ENCODE measurements at places on chromosomes 12 and 14.

- peak; percentile 95 for DNase-seq
Measured at GRCh38 chr14:74922752-74923401, at the start of gene RPS6KL1. TSS of gene RPS6KL1 (minus strand) at chr14:74923260. CDS start at chr14:74921541, 1,719 bp downstream.

- DNase-seq, result no peak
Measured at GRCh38 chr12:88574278-88574677, 6.0 kb downstream of the KITLG start.

- no peak for DNase-seq
Measured at GRCh38 chr14:52053044-52053443, 15.8 kb downstream of the NID2 start.

DNA sequence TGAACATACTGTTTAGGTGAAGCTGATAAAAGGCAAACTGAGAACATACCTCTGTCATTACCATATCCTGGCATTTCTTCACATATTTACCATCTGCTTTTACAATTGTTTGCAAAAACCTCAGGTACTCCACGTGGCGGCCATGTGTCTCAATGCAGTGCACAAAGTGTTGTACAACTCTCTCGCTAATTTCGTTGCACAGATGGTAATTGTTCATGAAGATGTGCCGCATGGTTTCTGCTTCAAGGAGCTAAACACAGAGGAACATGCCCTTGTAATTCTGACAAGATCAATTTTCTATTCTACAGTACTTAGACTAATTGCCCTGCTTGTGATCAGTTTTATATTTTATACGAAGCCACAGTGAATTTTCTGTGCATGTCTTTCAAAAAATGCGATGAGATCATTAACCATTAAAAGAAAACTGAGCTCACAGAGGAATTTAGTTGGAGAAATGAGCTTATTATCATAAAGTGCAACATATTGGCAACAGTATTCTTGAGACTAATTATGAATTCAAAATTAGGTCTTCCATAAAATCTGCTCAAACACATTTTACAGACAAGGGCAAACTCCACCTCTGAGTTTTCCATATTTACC is 233.8 kb downstream of the ITPR2 start:
- DNase-seq, result no peak

DNA sequence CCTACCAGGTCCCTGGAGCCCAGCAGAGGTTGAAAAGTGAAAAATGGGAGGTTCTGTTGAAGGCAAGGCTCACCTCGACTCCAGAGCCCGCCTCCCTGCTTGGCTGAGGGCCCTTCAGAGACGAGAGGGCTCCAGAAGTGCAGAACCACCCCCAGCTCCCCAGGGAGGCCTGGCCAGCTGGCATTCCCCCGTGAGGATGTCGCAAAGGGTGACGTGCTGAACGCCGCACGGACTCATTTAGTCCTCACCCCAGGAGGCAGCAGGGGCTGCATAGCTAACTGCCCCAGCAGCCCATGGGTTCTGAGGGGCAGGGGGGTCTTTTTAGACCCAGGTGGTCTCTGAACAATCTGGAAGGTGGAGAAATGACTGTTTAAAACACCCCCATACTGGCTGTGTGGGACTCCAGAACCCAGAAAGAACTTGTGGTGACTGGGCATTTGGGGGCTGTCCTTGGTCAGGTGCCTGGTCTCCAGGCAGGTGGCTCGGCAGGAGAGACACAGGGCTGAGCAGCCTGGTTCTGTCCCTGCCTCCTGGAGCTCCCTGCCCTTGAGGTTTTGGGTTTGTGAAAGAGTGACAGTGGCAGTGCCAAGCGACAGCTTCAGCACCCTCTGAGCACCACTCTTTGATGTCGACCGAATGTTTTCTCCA is 32.0 kb downstream of the ANAPC7 start:
- peak; percentile 95 for DNase-seq

- no peak for DNase-seq
Measured at GRCh38 chr14:104657563-104658324, 31.7 kb upstream of the INF2 start.

DNA sequence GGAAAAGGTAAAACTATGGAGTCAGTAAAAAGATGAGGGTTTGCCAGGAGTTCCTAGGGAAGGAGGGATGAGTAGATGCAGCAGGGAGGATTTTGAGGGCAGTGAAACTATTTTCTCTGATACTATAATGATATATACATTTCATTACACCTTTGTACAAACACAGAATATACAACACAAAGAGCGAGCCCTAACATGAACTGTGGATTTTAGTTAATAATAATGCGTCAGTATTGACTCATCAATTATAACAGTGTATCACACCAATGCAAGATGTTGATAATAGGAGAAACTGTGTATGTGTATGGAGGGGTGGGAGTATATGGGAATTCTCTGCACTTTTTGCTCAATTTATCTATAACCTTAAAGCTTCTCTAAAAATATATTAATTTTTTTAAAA is 404.3 kb upstream of the NOVA1 start:
- no peak for DNase-seq

GRCh38 chr12:13211191-13211858 is 14.8 kb downstream of the EMP1 start:
- DNase-seq, result no peak

- DNase-seq, result no peak
Measured at GRCh38 chr14:56176530-56176929, 58.3 kb downstream of the PELI2 start.

GRCh38 chr12:123960856-123961255 is 11.8 kb downstream of the CCDC92 start:
- no peak for DNase-seq

DNA sequence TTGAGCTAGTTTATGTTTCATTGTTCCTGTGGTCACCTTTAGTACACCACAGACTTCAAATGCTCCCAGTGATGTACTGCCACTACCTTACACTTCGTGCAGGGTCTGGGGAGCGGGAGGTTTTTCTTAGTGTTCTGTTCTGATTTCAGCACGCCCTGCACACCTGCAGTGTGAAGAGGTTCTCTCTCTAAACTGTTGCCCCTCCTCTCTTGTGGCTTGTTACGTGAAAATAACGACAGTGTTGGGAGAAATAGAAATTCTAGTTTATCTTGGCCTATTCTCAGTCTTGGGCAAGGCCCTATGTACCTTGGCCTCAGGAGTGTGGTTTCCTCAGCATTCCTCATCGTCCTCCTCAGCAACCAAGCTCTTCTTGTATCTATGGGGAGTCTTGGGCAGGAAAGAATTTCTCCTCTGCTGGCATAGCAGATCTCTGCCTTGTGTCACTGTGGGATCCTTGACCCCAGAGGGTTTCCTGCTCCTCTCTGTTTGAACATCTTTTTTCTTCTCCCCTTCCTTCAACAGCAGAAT is 48.6 kb downstream of the EIF2S3B start:
- no peak for DNase-seq

GRCh38 chr12:116384175-116384574 is 106.7 kb upstream of the MED13L start:
- no peak for DNase-seq

GRCh38 chr14:55241673-55242072 is 29.5 kb upstream of the FBXO34 start:
- DNase-seq, result no peak

DNA sequence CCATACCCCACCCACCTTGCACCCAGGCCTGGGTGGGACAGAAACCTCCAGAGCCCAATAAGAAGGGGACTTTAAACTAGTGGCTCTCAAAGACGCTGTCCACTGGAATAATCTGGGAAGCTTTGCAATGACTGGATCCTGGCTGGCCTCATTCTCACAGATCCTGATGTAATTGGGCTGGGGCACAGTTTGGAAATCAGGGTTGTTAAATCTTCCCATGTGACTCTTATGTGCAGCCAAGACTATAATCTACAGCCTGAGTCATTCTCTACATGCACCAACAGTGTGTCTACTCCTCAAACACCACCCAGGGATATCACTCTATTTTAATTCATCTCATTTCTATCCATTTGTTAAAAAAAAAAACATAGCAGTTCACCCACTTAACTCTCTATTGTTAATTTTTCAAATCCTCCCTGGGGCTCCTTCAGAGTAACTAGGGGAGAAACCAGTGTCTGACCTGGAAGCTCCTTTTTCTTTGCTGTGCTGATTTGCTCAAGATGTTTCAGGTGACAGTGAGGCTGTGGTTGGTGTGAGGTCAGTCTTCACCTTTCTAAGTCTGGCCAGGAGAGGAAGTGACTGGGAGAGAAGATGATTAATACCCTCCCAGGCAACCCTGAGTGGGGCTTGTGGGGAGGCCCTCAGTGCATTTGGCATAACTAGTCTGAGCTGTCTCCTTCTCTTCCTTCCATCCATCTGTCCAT is 211.6 kb upstream of the SFSWAP start:
- DNase-seq, result no peak

DNA sequence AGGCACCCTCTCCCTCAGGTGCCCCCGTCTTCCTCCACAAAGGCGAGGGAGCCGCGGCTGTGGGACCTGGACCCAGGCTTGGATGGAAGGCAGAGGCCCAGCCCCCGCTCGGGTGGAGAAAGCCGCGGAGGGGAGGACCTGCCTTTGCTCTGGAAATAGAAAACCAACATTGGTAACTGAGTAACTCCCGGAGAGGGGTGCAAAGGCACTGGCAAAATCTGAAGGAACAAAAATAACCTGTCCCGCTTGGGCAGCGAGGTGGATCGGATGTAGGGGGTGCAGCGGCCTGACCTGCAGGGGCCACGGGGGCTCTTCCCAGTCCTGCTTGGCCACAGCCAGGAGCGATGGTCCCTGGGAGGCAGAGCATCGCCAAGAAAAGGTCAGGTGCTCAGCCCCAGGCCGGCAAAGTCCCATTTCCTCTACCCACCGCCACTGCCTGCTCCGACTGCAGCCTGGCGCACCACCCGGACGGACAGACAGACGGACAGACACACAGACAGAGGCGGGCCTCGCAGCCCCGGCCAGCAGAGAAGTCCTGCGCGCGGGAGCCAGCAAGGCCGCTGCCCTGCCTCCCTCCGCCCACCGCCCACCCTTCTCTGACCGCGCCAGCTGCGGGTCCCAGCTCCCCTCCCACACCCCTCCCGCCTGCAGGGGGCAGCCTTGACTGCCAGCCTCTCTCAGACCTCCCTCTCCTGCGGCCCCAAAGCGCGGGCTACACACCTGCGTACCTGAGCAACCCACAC is 21.4 kb upstream of the TMEM106C start:
- no peak for DNase-seq

- peak; percentile 52 for DNase-seq
Measured at GRCh38 chr12:88553941-88554658, 26.2 kb downstream of the KITLG start.

- no peak for DNase-seq
Measured at GRCh38 chr12:67651132-67651695, 2.7 kb downstream of the DYRK2 start.

DNA sequence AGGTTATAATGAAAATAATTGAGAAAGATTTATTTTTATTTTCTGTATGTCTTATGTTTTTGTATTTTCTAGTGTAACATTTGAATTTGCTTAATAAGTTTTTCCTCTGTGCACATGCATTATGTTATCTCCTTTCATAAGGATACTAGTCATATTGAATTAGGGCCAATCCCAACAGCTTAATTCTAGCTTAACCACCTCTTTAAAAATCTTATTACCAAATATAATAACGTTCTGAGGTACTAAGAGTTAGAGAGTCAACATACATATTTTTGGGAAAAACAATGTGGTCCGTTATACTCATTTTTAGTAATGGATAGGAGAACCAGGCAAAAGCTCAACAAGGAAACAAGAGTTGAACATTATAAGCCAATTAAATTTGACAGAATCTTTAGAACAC is 845.6 kb upstream of the SEL1L start:
- DNase-seq, result no peak

- DNase-seq, result no peak
Measured at GRCh38 chr12:6959805-6960592, 8.8 kb downstream of the PTPN6 start.

DNA sequence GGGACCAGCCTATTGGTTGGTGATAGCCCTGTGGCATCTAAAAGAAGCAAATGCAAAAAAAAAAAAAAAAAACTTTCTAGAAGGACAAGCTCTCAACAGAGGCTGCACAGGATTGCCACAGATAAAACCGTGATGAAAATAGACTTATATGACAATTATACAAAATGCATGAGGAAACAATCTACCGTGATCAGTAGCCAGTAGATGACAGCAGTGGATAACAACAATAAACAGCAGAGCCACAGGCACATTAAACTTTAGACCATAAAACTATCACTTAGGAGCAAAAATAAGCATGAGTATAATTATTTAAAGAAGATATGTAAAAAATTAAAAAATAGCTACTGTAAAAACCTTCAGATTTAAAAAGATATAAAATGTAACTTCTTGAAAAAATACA is 183.5 kb upstream of the ABCD2 start:
- DNase-seq, result no peak

- DNase-seq, result no peak
Measured at GRCh38 chr12:19144985-19145384, 15.5 kb downstream of the PLEKHA5 start.

GRCh38 chr14:90332271-90332584 is 487 bp upstream of the NRDE2 start:
- no peak for DNase-seq

DNA sequence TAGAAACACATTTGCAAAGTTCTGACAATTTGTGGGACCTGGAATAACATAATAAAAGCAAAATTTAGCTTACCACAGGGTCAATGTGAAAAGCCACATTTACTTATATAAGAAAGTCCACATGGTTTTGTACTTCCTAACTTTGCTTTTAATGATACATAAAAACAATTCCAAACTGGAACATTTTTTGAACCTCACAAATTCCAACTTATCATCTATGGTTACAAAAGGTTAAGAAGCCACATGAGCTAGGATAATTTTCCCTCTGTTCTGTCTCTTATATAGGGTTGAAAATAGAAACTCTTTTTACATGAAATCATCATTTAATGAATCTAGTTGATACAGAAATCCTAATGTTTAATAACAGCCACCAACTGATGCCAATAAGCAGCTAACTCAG is 8.9 kb upstream of the RERG start:
- no peak for DNase-seq

DNA sequence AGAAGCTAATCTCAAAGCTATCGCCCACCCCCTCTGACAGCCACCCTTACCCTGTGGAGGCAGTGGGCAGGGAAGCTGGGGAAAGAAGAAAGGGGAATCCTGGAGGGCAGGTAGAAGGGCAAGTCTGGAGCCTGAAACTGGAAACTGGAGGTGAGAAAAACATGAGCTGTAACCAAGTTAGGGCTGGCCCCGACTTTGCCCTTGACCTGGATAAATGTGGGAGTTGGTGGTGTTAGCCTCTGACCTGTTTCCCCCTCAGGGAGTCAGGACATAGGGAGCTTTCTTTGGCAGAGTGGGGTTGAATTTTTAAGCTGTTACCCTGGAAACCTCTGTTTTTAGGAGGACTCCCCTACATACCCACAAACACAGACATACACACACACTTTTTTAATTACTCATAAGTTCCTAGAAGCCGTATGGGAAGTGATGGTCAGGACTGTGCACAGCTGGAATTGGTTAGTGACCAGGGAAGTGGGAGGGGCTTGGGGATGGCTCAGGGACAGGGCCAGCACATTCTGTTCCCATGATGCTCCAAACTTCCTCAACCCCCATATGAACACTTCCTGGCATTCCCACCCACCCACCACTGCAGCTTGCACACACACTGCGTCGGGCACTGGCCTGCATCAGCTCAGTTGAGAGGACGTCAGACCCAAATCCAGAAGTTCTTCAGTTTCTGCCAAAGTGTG is 5.0 kb upstream of the MMP19 start:
- DNase-seq, result no peak

GRCh38 chr12:56897844-56898361 is 36.3 kb downstream of the SDR9C7 start:
- no peak for DNase-seq
